Activated naive CD8-positive, alpha-beta T cell treated with anti-CD3 and anti-CD28 coated beads, Interleukin-2, amount 50 U/mL, for 24 hours (primary cell): ENCODE measurements at places on chromosomes 2 and 18.

DNA sequence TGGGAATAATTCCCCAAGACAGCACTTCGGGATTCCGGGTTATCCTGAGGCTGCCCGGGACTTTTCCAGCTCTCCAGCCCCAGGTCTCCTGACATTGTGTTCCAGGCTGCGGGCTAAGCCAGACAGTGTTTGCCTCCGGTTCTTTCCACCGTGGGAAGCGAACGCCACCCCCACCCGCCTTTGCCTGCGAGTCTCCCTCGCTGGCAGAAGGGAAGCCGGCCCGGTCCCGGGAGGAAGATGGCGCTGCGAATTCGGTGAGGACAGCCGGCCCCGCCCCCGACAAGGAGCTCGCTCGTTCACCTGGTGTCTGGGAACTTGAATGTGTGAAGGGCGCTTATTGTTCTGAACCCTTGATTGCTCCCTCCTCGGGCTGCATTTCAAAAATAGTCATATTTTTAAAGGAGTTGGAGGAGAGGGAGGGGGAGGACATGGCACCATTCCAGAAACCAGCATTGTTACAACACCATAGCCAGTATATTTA, 2.9 kb downstream of the LRATD1 start:
- no peak for DNase-seq

GRCh38 chr2:175359710-175360109, 178.2 kb upstream of the ATP5MC3 start:
- no peak for DNase-seq

DNA sequence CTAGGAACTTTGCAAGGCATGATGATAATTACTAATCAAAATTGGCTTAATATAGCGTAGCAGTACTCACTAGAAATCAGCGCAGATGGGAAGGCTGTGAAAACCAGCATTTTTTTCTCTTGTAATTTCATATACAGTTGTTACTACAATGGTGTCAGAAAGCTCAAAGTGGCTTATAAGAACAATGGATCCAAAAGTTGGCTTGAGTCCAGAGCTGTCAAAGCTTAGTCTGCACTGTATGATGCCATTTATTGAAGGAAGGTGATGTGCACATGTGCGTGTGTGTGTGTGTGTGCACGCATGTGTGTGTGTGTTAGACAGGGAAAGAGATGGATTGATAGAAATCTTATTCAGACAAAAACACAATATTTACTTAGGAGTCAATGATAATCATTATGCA, 341.3 kb downstream of the TGIF1 start:
- no peak for DNase-seq

- no peak for DNase-seq
These were observed 5.7 kb downstream of the NCKAP5 start for GRCh38 chr2:133562558-133562957.

GRCh38 chr2:241950413-241951315, 81.1 kb downstream of the RTP5 start:
- peak; percentile 74 for DNase-seq

DNA sequence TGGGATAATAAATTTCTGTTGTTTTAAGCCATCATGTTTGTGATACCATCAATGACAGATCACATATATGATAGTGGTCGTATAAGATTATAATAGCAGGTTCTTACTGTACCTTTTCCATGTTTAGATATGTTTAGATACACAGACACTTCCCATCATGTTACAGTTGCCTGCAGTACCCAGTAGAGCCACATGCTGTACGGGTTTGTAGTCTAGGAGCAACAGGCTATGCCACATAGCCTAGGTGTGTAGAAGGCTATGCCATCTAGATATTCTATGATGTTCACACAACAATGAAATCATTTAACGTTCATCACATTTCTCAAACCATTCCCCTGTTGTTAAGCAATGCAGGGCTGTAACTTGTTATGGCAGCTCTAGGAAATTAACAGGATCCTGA, 132.9 kb upstream of the SH3BP4 start:
- no peak for DNase-seq

GRCh38 chr18:74631623-74632350, 34.1 kb downstream of the ZNF407 start:
- no peak for DNase-seq

- no peak for DNase-seq
These were observed 50.2 kb downstream of the AGAP1 start for GRCh38 chr2:235543851-235544688.

DNA sequence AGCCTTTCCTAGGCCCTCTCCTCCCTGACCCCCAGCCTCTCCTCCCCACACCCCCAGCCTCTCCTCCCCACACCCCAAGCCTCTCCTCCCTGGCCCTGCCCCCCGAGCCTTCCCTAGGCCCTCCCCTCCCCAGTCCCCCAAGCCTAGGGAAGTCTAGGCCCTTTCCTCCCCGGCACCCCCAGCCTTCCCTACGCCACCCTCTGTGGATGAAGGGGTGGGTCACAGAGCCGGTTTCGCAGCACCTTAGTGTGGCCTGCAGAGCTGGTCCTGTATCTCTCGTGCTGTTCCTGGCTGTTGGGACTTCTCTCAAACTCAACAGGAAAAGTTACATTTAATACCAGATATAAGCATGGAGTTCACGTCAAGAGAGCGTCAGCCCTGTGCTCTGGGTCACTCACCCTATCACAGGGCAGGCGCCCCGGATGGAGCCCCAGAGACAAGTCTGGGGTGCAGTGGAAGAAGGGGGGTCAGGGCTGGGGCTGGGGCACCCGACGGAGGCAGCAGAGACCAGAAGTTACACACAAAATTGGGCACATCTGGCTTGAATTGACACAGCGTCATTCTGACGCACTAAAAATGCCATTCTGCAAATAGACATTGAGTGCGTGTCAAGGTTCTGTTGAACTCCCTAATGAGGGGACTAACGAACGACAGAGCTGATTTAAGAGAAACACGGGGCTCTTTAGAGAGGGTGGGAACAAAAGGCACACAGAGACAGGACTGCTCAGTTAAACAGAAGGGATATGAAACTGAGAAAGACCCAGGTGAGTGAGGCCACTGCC, 24.0 kb downstream of the KCNIP3 start:
- DNase-seq, result no peak

- no peak for DNase-seq
These were observed 10.7 kb downstream of the MRPL44 start for GRCh38 chr2:223967981-223968380.

DNA sequence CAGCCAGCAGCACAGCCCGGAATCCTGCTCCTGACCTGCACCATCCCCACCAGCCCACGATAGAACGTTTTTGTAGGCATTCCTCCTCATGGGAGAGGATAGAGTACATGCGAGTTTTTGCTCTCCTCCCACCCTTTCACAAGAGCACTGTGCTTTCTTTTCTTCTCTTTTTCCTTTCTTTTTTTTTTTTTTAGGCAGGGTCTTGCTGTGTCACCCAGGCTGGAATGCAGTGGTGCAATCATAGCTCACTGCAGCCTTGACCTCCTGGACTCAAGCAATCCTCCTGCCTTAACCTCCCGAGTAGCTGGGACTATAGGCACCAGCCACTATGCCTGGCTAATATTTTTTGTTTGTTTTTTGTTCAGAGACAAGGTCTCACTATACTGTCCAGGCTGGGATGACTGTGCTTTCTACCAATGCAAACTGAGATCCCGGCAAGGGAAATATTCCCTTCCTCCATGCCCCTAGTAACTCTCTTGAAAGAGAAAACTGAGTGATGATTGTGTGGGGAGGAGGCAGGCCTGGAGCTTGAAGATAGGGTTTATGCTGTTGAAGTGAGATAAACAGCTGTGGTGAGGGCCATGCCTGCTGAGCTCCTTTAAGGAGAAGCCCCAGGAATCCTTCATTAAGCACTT, 82.6 kb upstream of the TXNDC2 start:
- DNase-seq, result no peak

DNA sequence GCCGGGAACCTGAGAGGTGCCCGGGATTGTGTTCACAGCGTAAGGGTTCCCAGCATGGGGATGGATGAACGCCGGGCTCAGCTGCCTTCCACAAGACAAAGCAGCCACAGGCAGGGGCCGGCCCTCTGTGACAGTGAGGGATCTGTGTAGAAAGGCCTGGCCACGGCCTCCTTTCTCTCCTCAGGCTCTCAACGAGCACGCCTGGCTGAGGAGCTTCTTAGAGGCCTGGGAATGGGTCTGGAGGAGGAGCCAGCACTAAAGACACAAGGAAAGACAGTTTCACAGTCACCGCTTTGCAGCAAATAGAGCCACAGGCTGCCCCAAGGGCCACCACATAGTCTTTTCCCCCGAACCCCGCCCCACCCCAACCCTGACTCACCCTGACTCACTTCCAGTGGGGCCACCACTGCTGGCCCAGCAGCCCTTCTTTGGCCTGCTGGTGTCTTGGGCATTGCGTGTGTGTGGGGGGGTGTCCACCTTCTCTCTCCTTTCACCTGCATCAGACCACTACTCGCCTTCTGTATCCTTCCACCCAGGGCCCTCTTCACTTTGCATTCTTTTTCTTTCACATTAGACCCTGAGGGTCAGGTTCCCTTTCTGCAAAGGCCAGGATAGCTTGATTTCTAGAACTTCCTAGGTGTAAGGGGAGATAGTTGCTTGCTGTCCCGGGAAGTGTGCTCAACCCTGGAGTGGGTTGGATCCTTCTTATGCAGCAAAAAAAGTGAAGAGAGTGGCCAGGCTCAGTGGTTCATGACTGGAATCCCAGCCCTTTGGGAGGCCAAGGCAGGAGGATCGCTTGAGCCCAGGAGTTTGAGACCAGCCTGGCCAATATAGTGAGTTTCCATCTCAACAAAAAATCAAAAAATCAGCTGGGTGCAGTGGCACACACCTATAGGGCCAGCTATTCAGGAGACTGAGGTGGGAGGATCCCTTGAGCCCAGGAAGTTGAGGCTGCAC, 19.3 kb upstream of the HPCAL1 start:
- peak; percentile 44 for DNase-seq

DNA sequence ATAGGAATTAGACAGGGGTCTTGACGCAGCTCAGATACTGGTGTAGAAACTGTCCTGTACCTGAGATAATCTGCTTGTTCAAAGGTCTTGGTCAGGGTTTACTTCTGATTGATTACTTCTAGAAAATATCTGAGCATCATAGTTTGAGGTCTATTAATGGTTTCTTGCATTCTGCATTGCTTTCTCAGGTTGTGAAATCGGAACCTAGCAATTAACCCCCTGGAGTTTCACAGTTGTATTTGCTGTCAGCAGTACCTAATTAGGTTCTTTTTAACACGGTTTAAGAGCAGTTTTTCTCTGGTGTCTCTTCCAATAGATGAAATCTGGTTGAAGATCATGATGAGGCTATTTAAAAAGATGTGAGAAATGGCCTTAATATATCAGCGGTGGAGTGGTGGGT, 428.6 kb upstream of the SYT4 start:
- no peak for DNase-seq

DNA sequence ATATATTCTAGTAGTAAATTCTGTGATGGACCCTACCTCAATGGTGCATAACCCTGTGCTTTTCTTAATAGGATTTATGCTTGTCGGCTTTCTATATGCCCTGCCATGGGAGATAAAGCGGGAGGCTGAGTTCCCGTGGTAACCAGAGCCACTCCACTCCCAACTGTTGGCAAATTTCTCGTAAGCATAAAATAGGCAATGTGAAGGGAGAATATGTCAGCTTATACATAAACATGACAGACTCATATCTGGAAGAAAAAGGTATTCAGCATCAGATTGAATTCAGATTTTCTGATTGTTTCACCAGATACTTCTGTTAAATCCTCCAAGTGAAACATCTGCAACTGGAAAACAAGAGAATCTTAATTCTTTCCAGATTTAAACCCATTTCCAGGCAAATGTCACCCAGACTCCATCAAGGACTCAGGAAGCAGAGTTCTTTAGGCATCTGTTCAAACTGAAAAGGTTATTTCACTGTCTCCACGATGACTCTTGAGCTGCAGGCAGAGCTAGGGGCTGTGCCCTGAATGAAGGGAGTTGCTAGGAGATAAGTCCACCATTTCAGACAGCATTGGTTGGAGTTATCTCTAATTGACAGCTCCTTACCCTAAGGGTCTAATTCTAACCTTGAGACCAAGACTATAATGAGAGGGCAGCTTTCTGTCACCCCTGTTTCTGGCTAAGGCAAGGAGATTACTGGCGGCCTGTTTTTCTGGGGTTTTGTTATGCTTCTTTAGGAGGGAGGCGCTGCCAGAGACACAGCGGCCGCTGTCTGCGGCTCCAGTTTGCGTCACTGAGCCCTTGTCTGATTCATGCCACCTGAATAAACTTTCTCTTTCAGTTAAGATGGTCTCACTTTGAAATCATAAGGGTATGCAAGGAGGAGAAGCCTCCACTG, 381.3 kb downstream of the SOX11 start:
- DNase-seq, result no peak

GRCh38 chr2:161017780-161018470, 142.3 kb upstream of the TANK start:
- DNase-seq, result no peak

DNA sequence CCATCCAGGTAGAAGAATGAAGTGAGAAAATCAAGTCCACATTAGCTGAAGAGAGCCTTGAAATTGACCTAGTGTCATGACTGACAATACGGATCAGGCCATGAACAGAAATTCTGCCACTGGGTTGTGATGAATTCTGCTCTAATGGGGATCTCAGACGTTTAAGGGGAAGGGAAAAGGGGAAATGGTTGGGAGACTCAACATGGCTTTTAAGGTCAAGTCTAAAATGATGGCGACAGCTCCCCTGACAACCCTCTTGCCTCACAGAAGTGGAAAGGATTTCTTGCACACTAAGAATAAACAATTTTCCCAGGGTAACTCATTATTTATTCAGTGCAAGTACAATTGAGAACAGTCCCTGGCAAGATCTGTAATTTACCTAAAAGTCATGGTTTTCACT, 302.5 kb upstream of the ACVR2A start:
- no peak for DNase-seq

GRCh38 chr18:10040287-10041011, 126.6 kb downstream of the VAPA start:
- DNase-seq, result no peak

GRCh38 chr2:7748717-7749415, 831.7 kb downstream of the RNF144A start:
- no peak for DNase-seq

DNA sequence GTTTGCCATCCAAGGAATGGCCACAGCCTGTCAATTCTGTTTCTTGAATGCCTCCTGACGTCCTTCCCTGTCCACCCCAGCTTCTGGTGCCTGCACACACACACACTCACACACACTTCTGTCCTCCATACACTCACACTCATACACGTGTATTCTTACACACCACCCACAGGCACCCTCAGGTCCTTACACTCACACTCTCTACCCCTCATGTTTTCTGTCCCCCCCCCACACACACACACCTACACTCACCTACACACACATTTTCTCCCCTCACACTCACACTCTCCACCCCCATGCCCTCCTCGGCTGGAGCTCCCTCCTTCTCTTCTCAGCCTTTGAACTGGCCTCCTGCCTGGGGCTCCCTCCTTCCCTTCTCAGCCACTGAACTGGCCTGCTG, 148.0 kb upstream of the SALL3 start:
- DNase-seq, result no peak

- no peak for DNase-seq
These were observed 14.3 kb upstream of the EN1 start for GRCh38 chr2:118861731-118862130.

GRCh38 chr2:180130403-180130802, 123.3 kb upstream of the CWC22 start:
- no peak for DNase-seq

DNA sequence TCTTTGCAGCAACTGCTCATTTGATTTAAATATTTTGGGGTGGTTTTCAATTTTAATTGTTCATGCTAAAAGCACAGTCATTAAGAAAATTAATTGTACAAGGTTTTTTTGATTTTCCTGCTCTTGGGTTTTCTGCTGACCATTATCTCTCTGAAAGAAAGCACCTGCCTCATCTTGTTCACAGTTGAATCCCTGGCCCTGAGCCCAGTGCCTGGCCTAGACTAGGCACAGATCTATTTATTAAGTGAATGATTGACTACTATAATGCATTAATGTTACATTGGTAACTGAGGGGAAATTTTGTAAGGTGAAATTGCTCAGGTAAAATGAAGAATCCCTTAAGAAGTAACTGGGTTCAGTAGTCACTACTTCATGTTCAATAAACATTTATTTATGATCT, 22.0 kb downstream of the IL1RL2 start:
- DNase-seq, result no peak
